Activated T-cell treated with anti-CD3 and anti-CD28 coated beads for 1 hour (primary cell): ENCODE measurements at places on chromosomes 3 and 15.

- peak; percentile 75 for DNase-seq
Measured at GRCh38 chr3:141487521-141488252, 860 bp downstream of the RASA2 start.

DNA sequence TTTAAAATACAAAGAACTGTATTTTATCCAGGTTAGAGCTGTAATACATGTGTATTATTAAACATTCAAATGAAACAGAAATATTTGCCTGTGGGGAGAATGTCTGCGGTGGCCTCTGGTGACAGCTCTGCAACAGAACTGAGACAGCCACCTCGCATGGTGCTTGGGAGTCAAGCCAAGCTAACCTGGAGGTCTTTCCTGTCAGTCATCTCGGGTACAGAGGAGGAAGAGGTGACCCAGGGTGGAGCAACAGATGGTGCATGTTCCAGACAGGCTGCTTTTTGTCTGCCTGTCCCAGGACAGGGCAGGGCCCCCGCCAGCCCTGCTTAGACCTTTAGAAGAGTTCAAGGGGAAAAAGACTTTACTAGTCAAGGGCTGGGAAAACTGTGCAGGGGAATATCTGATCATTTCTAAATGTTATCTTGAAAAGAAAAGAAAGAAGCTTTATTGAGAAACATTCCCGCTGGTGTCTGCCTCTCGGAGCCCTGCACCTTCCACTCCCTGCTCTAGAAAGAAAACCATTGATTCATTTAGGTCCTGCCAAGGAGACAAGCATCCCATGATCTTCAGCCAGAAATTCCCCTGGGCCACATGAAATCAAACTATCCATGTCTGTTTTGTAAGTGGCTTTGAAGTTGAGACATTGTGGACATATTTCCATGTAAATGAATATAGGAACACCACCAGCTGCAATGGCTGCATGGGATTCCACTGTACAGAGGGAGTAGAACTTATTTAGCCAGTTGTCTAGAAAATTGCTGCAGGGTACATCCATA is 5.5 kb upstream of the NR2E3 start:
- DNase-seq: no peak

GRCh38 chr3:52781741-52782140 is 4.3 kb downstream of the ITIH1 start:
- no peak for DNase-seq

- no peak for DNase-seq
Measured at GRCh38 chr3:134709076-134709475, 58.3 kb upstream of the KY start.

DNA sequence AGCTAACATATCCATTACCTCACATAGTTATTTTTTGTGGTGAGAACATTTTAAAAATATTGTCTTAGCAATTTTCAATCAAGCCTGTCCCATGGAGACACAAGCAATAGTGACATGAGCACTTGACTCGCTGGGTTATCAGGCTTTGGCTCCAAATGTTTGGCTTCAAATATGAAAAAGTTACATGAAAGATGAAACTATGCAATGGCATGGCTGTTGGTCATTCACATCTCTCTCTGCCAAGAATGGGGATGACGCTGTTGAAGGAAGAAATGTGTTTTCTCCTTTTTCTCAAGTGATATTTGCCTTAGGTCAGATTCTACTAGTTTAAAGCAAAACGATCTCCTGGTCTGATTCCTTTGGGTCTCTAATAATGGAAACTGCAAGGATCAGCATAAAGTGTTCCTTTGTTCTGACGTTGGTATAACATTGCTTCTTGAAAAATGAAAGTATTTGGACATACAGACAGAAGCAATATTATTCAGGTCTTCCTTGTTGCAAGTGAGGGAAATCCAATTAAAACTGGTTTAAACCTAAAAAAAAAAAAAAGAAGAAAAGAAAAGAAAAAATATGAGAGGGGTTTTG is 71.2 kb downstream of the SSUH2 start:
- no peak for DNase-seq

DNA sequence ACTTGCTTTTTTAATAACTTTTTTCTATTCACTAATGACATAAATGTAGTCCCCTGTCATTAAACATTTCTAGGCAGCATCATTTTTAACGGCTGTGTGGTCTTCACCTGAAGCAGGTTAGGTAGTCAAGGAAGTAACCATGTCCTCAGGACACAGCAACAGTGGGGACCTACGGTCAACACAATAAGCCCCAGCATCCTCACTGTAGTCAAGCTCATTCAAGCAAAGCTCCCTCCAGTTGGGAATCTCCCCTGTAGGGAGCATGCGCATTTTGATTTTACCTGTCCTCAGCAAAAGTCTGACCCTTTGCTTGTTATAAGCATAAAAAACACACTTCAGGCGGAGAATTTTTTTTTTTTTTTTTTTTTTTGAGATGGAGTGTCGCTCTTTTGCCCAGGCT is 151.4 kb downstream of the SHQ1 start:
- no peak for DNase-seq

- DNase-seq: no peak
Measured at GRCh38 chr3:53158765-53159155, 2.2 kb upstream of the PRKCD start.

DNA sequence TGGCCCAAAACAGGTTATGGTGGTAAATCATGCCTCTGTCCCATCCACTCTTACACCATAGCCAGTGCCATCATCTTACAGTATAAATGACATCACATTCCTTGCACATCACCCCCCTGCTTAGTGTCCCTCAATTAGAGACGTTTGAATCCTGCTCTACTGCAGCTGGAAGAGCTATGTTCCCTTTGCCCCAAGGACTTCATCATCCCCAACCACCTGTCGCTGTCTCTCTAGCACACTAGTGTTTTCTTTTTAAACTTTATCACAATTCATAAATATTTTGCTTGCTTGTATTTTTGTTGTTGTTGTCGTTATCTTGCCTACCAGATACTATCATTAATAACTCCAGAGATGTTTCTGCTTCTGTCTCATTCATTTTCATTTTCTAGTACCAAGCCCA is 28.7 kb downstream of the SPTSSB start:
- DNase-seq: no peak

- no peak for DNase-seq
Measured at GRCh38 chr3:30578479-30578878, 27.9 kb upstream of the TGFBR2 start.

GRCh38 chr15:58433597-58434333 is 2.0 kb downstream of the LIPC start:
- DNase-seq: no peak

GRCh38 chr3:114716916-114717315 is 423.1 kb downstream of the TIGIT start:
- no peak for DNase-seq

DNA sequence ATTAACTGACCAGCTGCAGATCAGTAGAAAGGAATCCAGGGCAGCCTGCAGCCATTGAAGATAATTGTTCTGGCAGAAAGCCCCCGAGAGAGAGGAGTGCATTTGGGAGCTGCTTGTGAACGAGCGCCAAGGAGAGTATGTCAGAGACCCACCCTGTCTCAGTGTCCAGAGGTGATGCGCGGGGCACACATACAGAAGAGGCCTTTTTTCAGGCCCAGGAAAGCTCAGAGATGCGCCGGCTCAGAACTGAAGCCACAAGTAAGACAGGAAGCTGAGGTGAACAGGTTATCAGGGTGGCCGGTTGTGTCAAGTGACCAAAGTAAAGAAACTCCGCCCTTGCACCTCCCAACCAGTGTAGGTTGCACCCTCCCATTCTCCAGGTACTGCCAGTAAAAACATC is 59.8 kb upstream of the HEG1 start:
- no peak for DNase-seq

GRCh38 chr15:100186960-100187359 is 154.8 kb downstream of the ADAMTS17 start:
- DNase-seq: no peak

DNA sequence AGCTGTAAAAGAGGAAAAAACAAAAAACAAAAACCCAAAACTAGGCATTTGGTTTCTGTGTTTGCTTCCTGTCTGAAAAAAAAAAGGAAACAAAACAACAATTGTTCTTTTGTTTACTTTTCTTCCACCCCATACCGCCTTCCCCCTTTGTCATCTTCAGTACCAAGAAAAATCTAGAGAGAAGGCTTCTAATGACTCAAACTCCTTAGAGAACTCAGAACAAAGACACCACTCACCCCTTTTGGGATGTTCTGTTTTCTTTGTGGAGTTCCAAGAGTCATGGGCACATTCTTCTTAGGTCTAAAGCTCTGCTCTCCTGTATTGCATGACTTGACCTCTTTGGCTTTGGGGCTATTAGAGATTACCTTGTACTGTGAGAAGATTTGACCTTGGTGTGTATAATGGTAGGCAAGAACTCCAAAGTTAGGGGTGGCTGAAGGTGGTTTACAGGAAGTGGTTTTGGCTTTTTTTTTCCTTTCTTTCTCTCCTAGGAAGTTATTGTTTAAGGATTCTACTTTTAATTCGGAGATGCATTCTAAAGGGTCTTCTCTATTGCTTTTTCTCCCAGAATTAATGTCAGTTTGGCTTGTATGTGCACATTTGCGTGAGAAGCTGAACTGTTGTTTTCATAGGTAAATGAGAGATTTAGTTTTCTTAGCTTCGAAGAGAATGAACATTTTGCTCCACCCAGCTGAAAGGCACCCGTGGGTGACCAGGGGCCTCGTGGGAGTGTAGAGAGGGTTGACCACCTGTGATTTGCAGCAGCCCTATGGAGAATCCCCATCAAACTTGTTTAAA is 39.5 kb upstream of the ZBTB20 start:
- DNase-seq: no peak

- DNase-seq: no peak
Measured at GRCh38 chr15:39880718-39881387, 39.2 kb downstream of the GPR176 start.

GRCh38 chr3:152302521-152303021 is 33.8 kb downstream of the MBNL1 start:
- DNase-seq: no peak

- no peak for DNase-seq
Measured at GRCh38 chr3:191141728-191142127, 57.3 kb upstream of the OSTN start.

- DNase-seq: no peak
Measured at GRCh38 chr15:79562899-79563298, 130.8 kb downstream of the MINAR1 start.
